ENCODE measurements at places on chromosomes 4 and X.

- DNase-seq: no peak
Measured at GRCh38 chr4:42080306-42080705, 72.1 kb downstream of the BEND4 start.

GRCh38 chr4:4519297-4519894 lies 22.5 kb downstream of the STX18 start:
- no peak for DNase-seq

GRCh38 chr4:141669501-141669900 lies 33.1 kb downstream of the IL15 start:
- DNase-seq: no peak

DNA sequence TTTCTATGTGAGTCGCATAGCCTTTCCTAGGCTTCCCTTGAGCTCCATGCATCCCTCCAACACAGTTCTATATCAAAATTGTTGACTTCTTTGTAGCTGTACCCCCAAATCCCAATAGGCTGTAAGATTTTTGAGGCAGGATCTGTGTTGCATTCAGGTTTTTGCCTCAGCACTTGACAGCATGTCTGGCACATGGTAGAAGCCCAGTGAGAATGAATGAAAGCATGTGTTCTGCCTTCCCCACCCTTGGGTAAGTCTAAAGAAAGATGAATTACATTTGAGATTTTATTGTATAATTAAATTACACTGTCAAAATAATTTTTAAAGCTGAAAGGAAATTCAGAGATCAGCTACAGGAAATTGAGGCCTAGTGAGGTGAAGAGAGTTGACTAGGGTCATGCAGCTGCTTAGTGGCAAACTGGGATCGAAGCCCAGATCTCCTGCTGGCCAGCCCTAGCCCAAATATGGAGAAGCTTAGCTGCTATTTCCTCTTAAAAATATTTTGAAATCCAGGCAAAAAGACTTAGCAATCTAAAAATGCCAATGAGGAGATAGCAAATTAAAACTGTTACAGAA lies 122.5 kb downstream of the SPATA18 start:
- DNase-seq: no peak

- no peak for DNase-seq
Measured at GRCh38 chr4:38233727-38234480, 273.7 kb downstream of the PTTG2 start.

- no peak for DNase-seq
Measured at GRCh38 chr4:153026591-153027346, 90.6 kb downstream of the FHDC1 start.

GRCh38 chr4:137000432-137000831 lies 531.9 kb downstream of the PCDH18 start:
- DNase-seq: no peak

GRCh38 chr4:23710298-23710697 lies 179.5 kb downstream of the PPARGC1A start:
- DNase-seq: no peak

DNA sequence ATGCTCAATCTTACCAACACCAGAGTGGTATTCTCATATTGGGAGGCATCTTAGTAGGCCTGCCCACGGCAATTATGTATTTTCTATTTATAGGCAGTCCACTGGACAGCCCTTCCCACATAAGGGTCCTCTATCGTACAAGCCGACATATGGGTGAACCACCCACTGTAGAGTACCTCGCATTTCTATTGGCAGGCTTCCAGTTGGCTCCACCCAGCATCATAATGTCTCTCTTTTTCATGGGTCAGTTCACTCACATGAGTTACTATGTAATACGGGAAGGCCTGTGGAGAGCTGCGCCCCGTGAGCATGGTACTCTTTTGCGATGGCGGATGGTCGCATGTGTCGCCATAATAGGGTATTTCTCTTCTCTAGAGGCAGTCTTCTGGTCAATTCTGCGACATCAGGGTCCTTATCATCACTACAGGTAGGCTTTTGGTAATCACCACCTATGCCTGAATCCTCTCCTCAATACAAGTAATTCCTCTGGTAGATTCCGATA lies 29.4 kb upstream of the FOXR2 start:
- DNase-seq: no peak

GRCh38 chrX:80879143-80879542 lies 69.5 kb upstream of the BRWD3 start:
- DNase-seq: no peak

- DNase-seq: no peak
Measured at GRCh38 chr4:161336016-161336530, 827.7 kb downstream of the FSTL5 start.

GRCh38 chr4:140059159-140059558 lies 94.8 kb downstream of the MAML3 start:
- no peak for DNase-seq

DNA sequence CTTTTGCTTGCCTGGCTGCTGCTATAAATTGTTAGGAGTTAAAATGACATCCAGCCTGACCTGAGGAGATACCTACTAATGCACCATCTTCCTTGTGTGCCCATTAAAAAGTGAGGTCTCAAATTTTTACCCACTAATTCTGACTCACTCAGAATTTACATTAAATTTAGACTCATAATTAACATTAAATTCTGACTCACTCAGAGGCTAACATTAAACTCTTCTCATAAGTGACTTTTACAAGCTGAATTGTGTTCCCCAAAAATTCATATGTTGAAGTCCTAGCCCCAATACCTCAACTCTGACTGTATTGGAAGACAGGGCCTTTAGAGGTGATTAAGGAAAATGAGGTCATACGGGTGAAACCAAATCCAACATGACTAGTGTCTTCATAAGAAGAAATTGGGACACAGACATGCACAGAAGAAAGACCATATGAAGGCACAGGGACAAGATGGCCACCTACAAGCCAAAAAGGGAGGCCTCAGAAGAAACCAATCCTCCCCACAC lies 11.8 kb downstream of the CASP6 start:
- DNase-seq: no peak

- DNase-seq: no peak
Measured at GRCh38 chr4:85475631-85476233, 782 bp downstream of the ARHGAP24 start.

GRCh38 chr4:186725469-186726425 lies 2.1 kb upstream of the FAT1 start:
- no peak for DNase-seq

- no peak for DNase-seq
Measured at GRCh38 chr4:40608628-40609027, 21.0 kb downstream of the RBM47 start.

DNA sequence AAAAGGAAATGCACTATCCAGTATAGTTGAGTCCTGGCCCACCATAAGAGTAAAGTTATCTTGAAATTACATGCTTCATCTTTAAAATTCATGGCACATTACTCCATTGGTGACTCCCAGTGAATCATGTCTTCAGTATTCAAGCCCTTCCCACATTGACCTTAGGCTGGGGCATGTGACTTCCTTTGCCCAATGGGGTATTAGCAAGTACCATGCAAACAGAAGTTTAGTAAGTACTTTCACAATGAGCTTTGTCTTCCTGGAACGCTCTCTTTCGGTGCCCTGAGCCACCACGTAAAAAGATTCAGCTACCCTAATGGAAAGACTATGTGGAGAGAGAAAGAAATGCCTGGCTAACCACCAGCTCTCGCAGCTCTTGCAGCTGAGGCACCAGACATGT lies 235.4 kb downstream of the HNRNPD start:
- no peak for DNase-seq

DNA sequence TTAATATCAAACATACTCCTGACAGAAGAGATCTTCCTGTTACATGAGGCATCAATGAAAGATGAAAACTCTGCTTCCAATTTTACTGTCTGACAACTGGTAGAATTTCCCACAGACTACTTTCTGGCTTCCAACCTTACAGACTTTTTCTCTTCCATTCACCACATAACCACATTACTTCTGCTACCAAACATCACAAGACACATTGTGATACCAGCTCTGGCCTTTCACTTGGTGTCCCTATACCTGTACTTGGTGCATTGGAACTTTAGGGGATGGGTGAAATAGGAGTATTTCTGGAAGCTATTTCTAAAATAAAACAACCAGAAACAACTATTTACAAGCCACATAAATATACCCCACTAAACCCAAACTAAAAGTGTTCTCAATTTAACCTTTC lies 20.5 kb downstream of the AMTN start:
- no peak for DNase-seq

GRCh38 chr4:61427818-61428495 lies 227.8 kb downstream of the ADGRL3 start:
- no peak for DNase-seq

- DNase-seq: no peak
Measured at GRCh38 chrX:40945361-40945713, 139.9 kb upstream of the USP9X start.

- DNase-seq: no peak
Measured at GRCh38 chr4:85869181-85869580, 394.2 kb downstream of the ARHGAP24 start.

DNA sequence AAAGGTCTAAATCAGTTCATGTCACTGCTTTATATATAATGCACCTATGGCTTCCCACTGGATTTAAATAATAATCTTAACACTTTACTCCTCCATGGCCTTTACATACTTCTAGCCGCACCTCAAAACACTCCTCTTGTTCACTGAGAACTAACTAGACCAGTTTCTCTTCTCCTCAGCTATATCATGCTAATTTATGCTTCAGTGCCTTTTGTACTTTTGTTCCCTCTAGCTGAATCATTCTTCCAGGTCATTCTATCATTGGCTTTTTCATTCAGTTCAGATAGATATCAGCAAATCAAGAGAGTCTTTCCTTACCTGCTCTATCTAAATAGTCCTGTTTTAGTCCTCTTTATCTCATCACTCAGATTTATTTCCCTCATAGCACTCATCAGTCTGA lies 64.2 kb downstream of the TET2 start:
- no peak for DNase-seq

- DNase-seq: no peak
Measured at GRCh38 chrX:20523626-20524312, 257.1 kb upstream of the RPS6KA3 start.

DNA sequence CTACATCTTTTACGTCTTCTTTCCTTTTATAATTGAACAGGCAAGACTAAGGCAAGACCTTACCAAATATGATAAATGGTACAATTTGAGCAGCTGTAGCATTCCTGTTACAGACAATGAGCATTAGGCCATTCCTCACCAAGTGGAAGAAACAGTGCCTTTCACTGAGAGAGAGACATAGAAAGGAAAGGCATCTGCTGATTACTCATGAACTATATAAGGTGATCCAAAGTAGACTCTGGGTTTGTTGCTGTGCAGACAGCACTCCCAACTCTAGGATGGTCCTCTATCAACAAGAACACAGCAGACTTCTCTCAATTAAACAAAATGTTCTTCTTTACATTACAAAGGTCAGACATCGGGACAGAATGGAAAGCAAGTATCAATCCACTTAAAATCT lies 91.9 kb downstream of the FAM13A start:
- DNase-seq: no peak

GRCh38 chr4:113784497-113785250 lies 23.1 kb upstream of the CAMK2D start:
- no peak for DNase-seq

GRCh38 chr4:141340458-141340857 lies 119.8 kb downstream of the ZNF330 start:
- no peak for DNase-seq

DNA sequence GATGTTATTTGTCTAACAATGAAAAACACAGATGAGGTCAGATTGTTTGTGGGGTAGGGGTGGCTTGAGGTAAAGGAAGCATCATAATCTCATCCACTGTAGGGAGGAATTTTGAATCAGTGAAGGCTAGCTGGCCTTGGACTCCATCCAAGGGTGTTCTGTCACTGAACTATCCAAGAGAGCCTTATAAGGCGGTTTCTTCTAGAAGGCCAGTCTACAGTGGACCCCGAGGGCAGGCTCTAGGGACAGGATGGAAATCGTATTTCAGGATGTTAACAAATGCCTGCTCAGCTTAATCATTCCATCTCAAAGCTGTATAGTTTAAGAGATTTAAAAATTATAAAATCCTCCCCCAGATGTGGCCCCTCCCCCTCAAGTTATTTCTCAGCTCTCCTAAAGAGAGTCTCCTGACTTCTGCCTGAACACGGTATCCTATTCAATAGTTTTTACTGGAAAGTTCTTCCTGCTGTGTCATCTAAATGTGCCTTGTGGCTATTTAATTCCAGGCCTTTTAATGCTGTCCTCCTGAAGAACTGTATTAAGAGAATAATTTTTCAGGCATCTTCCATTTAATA lies 8.0 kb downstream of the IGFBP7 start:
- DNase-seq: no peak

DNA sequence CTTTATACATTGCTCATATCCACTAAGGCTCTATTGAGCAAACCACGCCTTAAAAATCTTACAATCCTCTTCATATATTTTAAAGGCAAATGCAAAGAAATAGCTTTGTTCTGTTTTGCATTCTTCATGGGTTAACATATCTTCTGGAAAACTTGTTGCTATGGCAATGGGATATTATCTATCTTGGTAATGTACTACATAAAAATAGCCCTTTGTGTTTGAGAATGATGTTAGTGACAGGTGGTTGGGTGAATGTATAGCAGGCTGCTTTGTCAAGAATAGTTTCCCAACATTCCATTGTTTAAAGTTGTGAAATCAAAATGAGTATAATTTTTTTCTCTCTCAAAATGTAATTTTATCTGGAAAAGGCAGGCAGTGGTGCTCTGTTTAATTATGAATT lies 16.8 kb downstream of the REPS2 start:
- no peak for DNase-seq

GRCh38 chr4:27013012-27013411 lies 152.4 kb downstream of the STIM2 start:
- no peak for DNase-seq

DNA sequence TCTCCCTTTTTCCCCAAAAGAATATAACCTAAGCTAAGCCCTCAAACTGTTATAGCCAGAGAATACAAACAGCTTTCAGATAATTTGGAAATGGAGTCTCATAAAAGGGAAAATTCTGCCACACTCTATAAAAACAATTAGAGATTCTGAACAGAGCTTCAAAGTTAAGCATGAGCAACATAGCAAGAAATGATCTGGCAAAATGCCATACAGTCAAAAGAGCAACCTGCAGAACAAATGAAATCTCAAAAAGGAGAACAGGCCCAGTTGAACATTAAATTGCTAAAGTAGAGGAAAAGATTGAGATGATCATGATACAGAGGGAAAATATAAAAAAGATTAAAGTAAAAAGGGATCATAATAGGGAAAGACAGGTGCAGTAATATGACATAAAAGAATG lies 250.5 kb downstream of the TLL1 start:
- DNase-seq: no peak

- no peak for DNase-seq
Measured at GRCh38 chr4:147076728-147077127, 131.1 kb upstream of the TTC29 start.

- DNase-seq: no peak
Measured at GRCh38 chr4:141395246-141395830, 174.6 kb downstream of the ZNF330 start.

- DNase-seq: no peak
Measured at GRCh38 chrX:2672084-2672483, 19.0 kb upstream of the CD99 start.

- DNase-seq: no peak
Measured at GRCh38 chr4:68576272-68577125, at the start of gene UGT2B17. Gene UGT2B17, minus strand, starts transcription at chr4:68576322. Its CDS starts 7,838 bp downstream, at chr4:68568484.

All from activated B cell treated with CpG ODN at 0.5 μM for 24 hours (primary cell).